ENCODE measurements at places on chromosomes 1 and 21.

DNA sequence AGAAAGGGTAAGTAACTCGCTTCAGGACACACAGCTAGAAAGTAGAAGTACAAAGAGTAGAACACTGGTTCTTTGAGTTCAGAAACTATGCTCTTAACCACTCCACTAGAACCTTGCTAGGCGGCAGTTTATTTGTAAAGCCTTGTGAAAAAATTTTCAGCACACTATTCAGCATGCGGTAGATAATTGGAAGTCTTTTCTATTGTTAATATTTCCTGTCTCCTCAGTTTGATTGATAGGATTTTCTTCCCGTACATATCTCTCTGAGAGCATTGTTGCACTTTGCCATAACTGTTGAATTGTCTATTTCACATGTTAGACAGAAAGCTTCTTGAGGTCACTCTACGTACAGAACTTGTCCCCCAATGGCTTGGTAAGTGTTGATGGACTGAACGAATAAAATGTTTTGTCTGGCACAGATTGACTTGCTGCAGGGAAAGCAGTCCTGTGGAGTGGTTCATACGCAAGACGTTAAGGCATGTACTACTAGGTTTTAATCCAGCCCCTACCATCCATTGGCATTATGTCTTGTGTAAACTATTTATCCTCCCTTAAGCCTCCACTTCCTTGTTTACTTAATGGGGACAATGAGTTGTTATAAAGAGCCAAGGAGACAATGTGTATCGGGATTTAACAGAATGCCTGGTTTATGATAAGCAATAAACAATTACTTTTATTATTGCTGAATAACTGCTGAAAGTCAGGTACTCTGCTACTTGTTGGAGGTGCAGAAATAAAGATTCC lies 35.8 kb downstream of the C1orf21 start:
- DNase-seq: no peak

- DNase-seq: no peak
Measured at GRCh38 chr1:179816196-179816960, 61.2 kb downstream of the TOR1AIP2 start.

DNA sequence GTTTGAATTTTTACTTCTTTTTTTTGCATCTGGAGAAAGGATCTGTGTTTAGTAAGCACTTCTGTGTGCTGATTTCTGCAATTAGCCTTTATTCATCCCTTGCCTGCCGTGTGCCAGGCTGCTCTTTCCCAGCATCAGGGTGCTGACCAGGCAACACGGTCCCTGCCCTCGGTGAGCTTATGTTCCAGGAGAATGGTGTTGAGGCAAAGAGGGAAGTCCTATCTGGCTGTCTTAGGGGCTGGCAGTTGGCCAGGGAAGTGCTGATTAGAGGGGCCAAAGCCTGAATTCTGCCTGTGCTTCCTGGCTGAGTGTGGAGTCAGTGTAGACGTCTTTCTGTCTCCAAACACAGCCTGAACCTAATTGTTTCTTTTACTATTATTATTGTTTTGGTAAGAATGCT lies 187.1 kb downstream of the CAMTA1 start:
- DNase-seq: peak; percentile 51

DNA sequence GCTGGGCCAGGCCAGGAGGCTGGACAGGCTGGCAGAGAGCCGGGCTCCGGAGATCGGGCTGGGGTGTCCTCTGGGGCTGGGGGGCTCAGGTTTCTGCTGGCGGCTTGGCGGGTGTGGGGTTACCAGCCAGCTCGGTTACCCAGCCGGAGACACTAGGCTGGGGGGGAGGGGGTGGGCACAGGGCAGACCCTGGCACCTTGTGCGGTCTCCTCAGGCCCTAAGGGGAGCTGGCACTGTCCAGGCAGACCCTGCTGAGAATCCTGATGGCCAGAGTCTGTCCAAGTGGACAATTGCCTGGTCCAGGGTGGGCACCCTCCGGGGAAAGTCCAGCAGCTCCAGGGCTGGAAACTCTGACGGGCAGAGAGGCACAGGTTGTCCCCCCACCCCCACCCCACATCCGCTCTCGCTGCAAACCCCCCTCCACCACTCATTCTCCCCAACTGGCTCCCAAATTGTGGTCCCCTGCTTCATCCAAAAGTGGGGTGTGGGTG lies 6.7 kb downstream of the ZBTB7B start:
- DNase-seq: no peak

- no peak for DNase-seq
Measured at GRCh38 chr21:27673581-27673980, 706.7 kb upstream of the ADAMTS5 start.

DNA sequence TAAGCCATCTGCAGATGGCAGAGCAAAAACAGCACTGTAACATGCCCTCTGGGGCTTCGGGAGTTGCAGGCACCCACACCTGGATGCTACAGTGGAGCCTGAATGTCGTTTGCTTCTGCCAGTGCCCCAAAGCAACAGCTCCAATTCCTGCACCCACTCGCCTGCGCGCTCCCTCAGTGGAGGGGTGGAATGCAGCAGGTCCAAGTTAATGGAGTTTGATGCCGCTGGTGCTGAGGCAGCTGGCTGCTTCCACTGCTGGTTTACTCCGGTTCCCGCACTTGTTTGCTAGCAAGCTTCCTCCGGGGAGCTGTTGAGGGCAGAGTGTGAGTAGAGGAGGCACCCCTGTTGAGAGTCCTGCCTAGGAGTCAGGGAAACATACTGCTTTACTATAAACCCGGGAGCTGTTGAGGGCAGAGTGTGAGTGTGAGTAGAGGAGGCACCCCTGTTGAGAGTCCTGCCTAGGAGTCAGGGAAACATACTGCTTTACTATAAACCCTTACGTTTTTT lies 584.0 kb upstream of the TMPRSS15 start:
- DNase-seq: no peak

GRCh38 chr1:226033582-226033981 lies 28.9 kb upstream of the H3-3A start:
- peak; percentile 36 for DNase-seq

DNA sequence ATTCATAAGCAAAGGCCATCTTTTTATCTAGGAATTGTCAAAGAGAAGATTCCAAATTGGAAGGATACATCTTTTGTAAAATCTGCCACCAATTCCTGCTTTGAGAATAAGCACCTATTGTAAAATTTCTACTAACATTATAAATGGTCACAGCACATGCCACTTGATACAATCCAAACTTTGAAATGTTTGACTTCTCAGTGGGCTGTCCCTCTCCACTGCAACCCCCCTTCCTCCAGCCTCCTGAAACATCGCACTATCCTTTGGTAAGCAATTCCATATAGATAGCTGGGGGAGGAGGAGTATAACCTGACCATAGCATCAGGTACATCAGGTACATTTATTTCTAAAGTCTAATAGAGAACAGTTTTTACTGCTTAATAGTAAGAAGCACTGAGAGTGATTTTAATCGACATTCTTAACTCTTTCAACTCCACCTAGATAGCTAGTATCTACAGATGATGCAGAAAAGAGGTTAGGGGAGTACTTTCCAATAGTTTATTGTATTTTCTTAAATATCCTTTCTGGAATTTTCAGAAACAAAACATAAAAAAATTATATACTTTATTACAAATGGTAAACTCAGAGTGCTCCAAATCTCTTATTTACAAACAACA lies 2.9 kb downstream of the JUN start:
- DNase-seq: peak; percentile 83

- DNase-seq: no peak
Measured at GRCh38 chr1:88441022-88441421, 243.1 kb upstream of the PKN2 start.

DNA sequence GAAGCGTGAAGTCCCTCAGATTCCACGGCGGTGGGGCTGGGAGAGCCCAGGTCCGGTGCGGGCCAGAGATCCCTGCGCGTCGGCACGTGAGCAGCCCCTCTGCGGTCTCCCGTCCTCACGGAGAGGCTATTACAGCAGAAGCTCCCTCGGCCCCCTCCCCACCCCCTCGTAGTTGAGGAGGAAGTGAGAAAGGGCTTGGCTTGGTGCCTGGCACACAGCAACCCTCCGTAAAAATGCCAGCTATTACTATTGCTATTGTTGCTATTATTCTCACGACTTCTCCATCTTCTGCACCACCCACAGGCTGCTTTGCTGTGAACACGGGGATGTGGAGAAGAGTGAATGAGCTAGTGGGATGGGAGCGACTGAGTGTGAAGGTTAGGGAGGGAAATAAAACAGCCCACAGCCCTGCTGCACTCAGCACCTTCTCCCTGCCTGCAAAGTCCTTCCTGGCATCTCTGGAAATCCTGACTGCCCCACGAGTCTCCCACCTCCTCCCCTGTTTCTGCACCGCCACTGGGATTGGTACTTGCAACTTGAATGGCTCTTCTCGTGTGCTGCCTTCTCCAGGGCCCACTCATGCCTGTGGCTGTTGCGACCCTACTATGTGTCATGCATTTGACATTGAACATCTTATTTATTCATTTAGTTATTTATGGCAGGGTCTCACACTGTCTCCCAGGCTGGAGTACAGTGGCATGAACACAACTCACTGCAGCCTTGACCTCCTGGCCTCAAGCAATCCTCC lies 26.6 kb downstream of the ZBTB18 start:
- no peak for DNase-seq

DNA sequence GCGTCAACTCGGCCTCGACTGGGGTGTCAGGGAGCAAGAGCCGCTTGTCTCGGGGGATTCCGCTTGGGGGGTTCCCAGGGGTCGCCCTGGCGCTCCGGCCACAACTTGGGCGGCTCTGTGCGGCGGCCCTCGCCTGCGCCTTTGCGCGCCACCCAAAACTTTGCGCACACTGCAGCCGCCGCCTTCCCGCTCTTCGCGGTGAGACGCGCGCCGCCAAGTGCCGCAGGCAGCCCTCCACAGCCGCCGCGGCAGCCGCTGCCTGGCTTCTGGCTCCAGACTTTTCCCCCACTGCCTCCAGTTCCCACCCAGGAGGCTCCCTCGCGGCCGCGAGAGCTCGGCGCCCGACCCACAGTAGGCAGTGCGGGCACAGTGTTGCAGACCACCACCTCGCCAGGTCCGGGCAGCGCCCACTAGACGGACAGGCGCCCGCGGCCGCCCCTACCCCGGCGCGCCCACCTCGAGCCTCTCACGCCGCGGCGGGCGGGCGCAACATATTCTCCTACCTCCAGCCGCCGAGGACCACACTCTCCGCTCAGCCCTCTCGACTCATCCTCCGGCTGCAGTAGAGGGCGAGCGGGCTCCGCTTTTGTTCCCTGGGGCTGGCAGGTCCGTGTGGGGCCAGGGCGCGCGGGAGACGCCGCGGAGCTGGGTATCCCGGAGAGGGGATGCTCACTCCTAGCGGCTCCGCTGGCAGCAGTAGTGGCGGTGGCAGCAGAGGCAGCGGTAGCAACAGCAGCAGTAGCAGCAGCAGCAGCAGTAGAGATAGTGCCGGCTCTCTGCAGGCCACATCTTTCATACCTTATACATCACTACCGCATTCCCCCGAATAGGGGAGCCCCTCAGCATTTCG lies 296.6 kb downstream of the OMA1 start:
- DNase-seq: peak; percentile 46

DNA sequence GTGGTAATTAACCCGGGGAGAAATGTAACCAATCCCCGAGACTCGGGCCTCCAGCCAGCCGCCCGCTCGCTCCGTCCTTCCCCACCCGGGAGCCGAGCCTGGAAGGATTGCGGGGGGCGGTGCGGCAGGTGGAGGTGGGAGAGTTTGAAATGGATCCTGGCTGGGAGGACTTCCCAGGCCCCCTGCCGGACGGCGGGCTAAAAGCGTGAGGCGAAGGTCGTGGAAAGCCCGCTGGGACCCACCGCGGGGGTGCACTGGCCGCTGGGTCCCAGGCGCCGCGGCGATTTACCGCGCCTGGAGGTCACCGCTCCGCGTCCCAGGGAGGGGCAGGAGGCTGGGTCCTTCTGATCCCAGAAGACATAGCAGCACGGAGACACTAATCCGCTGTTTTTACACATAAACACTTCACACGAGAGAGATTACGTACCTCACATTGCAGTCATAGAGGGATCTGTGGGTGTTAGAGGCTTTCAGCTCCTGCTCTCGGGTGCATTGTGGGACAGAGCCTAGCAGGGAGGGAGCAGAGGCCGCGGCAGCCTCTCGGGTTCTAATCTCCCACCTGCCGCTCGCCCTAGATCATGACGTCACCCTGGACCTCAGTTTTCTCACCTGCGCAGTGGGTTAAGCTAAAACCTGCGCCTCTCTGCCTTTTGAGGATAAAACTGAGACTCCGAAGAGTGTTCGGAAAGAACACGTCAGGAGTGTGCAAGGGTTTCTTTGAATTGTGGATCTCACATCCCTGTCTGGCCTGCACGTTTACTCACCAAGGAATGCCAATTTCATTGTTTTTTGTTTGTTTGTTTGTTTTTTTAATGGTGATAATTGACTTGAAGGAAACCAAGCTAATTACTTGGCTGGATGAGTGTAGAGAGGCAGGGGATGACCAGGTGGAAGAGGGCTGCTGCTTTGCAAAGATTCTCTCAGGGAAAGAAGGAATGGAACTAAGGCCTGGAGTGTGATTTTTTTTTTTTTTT lies 17.1 kb upstream of the TMEM9 start:
- DNase-seq: peak; percentile 66

- DNase-seq: peak; percentile 36
Measured at GRCh38 chr1:51264451-51264850, 28.4 kb downstream of the RNF11 start.

DNA sequence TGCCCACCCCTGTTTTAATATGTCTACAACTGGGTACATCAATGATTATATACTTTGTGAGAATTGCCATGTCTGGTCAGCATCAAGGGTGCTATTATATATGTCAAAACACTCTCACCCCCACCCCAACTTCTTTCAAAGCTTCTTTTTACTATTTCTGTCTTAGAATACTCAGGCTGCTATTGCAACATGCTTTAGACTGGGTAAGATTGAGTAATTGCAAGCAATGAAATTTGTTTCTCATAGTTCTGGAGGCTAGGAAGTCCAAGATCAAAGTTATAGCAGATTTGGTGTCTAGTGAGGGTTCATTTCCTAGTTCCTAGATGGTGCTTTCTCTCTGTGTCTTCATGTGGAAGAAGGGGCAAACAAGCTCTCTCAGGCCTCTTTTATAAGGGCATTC lies 100.5 kb upstream of the KCNK1 start:
- no peak for DNase-seq

DNA sequence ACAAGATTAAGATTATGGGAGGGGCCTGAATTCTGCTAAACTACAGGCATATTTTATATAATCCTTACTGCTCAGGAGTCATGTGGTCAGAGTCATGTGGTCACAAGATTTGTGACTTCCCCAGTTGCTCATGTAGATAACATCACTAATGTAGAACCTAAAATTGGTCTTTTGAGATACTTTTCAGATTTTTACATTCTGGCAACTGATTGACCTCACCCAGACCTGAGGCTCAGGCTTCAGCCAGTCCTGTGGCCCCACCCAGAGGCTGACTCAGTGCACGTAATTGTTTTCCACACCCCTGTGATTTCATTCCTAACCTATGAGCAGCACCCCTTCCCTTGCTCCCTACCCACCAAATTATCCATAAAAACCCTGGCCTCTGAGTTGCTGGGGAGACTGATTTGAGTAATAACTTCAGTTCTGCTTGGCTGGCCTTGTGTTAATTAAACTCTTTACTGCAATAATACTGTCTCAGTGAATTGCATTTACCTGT lies 41.7 kb upstream of the ZNF326 start:
- peak; percentile 92 for DNase-seq

- DNase-seq: no peak
Measured at GRCh38 chr21:45534636-45535331, 7.5 kb downstream of the SLC19A1 start.

- DNase-seq: no peak
Measured at GRCh38 chr21:45261093-45261492, 26.6 kb downstream of the POFUT2 start.

GRCh38 chr1:228898582-228898992 lies 163.3 kb downstream of the RHOU start:
- peak; percentile 92 for DNase-seq

GRCh38 chr1:78619803-78620579 lies at the start of gene IFI44L:
TSS of gene IFI44L (plus strand) at chr1:78620448. CDS start at chr1:78627916, 7,468 bp downstream.
- peak; percentile 64 for DNase-seq
